Activated CD4-positive, CD25-positive, alpha-beta regulatory T cell (primary cell): ENCODE measurements at places on chromosomes 2 and 18.
A peak's percentile ranks its signal among the peaks of the same experiment; 100 is the strongest.

DNA sequence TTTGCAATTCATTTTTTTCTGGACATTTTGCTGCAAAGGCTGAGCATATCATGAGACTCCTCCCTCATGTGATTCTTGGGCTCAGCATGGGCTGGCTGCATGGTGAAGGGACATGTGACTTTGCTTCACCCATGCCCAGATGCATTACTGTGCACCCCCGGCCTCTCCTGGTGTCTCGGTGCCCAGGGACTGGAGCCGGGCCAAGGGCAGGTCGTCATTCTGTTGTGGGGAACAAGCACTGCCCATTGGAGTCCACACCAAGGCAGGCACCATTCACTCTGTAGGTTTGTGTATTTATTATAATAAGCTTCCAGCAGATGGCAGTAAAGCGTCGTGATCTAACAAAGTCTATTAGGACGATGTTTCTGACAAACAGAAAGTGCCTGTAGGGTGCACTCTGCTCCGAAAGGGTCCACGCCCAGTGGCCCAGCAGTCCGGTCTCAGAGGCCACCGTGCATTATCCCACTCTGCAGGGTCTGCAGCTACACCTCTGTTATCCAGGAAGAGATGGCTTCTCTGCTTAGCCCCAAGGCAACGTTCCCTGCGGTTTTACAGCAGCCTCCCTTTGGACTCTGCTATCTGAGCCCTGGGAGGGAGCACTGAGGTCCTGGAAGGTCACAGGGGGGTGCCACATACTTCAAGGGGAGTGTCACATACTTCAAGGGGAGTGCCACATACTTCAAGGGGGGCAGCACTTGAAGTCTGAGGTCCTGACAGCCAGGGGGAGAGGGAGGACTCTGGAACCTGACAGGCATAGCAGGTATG is 219.6 kb downstream of the TSN start:
- DNase-seq, result peak; percentile 8

- DNase-seq, result no peak
Measured at GRCh38 chr2:20523073-20523798, 76.4 kb downstream of the RHOB start.

DNA sequence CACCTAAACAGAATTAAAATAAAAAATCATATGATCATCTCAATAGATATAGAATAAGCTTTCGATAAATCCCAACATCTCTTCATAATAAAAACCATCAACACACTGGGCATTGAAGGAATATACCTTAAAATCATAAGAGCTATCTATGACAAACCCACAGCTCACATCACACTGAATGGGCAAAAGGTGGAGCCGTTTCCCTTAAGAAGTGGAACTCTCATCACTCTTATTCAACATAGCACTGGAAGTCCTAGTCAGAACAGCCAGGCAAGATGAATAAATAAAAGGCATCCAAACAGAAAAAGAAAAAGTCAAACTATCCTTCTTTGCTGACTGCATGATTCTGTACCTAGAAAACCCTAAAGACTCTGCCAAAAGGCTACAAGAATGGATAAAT is 510.3 kb downstream of the ZNF804A start:
- no peak for DNase-seq

- no peak for DNase-seq
Measured at GRCh38 chr2:218857371-218858137, 2.1 kb upstream of the WNT6 start.

GRCh38 chr18:24064391-24065100 is 50.0 kb downstream of the TTC39C start:
- no peak for DNase-seq

DNA sequence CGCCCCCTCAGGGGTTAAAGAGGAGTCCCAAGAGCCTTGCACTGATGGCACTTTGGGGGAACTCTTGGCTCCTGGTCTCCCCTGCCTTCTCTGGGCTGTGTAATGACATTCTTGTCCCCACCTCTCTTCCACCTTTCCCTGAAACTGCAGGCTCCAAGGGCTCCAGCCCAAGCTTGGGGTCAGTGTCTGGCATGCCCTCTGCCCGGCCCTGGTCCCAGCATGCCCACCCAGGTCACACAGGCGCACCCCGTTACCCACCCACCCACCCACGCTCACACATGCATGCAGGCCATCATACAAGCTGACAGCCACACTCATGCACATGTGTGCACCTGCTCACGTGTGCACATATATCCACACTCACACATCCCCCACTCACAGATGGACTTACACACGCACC is 6.9 kb upstream of the NT5DC4 start:
- no peak for DNase-seq

DNA sequence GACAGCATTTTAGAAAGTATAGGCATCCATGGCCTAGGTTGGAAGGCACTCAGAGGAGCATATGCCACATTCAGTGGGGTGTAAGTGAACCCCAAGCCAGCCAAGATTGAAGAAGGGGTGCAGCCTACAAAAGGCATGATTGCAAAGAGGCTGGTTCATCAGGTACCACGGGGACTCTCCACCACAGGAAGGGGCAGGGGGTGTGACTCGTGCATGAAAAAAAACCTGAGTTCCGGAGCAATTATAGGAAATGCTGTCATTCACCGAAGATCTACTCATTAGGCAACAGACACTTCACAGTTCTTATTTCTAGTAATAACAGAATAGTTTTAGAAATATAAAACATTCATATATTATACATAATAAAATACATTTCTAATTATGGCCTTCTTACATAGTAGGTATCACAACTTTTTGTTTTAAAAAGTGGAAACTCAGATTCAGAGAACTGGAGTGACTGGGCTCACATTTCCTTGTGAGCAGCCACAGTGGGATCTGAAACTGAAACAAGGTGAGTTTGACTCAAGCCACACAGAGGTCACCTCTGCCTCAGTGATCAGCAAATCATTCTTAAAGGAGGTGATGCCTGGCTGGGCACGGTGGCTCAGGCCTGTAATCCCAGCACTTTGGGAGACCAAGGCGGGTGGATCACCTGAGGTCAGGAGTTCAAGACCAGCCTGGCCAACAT is 188.4 kb upstream of the GYPC start:
- no peak for DNase-seq

DNA sequence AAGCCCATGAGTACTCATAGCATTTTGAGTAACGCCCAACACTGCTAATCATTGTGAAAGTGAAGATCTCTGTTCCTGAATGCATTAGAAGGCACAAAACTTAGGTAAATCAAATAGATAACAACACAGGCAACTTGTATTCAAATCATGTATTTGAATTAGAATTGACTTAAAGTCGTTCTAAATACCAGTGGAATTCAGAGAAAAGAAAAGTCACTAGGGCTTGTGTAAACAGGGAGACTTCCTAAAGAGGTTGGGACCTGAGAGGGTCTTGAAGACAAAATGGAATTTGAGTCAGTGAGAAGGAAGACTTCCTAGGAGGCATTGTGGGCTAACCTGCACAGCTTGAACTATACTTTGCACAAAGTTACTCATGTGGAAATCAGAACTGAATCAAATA is 127.2 kb downstream of the CTNNA2 start:
- no peak for DNase-seq

DNA sequence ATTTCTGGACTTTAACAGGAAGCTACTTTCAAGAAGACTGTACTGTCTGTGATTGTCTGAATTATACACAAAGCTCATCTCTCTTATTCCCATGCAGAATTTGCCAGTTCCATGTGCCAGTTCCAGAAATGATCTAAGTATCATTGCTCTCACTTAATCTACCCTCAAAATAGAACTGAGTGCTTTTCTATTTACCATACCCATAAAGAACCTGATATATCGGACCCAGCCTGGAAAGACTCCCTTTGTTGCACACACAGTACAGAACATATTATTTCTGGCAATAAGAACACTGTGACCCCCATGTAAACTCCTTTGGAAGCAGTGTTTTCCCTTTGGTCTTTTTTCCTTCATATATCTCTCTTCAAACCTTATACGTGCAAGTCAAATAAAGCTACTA is 102.3 kb upstream of the TTN start:
- DNase-seq, result no peak

DNA sequence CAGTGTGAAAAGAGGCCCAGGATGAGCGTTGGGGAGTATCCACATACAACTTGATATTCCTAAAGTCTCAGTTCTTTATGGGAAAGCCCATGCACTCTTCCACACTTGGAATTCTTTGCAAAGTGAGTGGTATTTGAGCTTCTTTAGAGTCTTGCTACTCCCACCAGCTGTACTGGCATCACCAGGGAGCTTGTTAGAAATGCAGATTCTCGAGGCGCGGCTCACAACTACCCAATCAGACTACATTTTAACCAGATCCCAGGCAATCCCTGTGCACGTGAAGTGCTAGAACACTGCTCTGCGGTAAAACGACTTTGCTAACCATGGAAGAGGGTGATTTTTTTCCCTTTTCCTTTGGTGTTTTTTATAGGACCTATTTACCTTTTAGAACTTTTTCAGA is 184.7 kb downstream of the NEDD4L start:
- DNase-seq, result no peak

- no peak for DNase-seq
Measured at GRCh38 chr2:10214179-10214578, 88.5 kb upstream of the HPCAL1 start.

- DNase-seq, result no peak
Measured at GRCh38 chr2:233133239-233133638, 73.1 kb downstream of the INPP5D start.

GRCh38 chr2:173652311-173652710 is 297.6 kb downstream of the CDCA7 start:
- no peak for DNase-seq

GRCh38 chr18:58699551-58699950 is 28.3 kb downstream of the MALT1 start:
- DNase-seq, result no peak

GRCh38 chr18:45245091-45245511 is 370.2 kb upstream of the SLC14A2 start:
- no peak for DNase-seq

DNA sequence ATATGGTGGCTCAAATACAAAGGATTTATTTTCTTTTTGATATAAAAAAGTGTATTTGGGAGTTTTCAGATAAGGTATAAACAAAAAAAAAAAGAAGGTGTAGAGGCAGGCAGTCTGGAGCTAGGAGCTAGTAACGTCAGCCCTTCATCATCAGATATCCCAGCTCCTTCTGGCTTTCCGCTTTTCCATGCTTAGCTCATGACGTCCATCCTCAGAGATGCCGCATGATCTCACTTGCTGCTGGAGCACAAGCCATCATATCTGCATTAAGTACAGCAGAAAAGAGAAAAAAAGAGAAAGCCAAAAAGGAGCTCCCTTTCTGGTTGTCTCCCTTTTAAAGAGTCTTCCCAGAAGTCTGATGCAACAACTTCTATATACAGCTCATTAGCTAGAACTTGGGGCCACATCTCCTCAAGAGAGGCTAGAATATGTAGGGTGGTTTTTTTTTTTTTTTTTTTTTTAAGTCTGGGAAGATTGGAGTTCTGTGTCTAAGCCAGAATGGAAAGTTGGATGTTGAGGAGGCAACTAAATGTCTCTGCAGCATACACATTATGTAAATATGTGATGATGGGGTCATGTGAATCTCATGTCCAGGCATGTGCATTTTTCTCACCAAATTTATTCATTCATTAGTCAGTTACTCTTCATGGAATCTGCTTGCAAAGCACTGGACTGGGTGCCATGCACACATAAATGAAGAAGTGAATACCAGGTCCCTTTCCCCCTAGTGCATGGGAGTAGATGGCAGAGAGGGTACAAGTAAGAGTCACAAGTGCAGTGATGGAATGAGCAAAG is 52.3 kb downstream of the DDX1 start:
- DNase-seq, result no peak

GRCh38 chr2:207417301-207417718 is 112.5 kb upstream of the CREB1 start:
- DNase-seq, result no peak

DNA sequence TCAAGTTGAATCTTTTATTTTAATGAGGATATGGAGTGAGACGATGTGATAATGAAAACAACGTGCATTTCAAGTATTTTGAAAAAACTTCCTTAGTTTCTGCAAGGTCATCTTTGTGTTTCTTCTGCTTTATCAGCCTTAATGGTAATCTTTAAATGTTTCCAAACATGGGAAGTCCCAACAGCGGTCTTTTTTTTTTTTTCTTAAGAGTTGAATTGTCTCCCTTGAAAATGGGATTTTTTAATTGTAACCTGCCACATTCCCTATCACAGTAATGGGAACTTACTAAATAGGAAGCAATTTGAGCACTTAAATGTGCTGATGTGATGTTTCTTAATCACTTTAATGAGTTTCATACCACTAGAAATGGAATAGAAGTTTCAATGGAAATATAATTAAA is 45.8 kb downstream of the ATIC start:
- DNase-seq, result no peak

DNA sequence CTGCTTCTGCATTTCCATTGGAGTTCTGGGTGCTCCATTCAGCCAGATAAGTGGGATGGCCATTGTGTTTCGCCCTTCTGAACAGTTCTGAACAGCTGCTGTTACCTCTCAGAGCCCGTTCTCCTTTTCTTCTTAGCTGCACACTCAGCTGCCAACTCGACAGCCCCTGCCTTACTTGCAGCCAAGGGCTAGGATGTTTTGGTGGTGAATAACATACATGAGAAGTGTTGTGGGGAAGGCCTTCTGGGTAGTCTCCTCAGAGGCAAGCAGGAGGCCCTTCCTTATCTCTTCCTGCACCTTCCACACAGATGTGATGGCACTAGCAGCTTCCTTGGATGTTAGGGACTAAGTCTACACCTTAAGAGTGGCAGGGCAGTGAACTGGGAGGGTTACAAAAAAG is 138.4 kb upstream of the NOSTRIN start:
- no peak for DNase-seq

DNA sequence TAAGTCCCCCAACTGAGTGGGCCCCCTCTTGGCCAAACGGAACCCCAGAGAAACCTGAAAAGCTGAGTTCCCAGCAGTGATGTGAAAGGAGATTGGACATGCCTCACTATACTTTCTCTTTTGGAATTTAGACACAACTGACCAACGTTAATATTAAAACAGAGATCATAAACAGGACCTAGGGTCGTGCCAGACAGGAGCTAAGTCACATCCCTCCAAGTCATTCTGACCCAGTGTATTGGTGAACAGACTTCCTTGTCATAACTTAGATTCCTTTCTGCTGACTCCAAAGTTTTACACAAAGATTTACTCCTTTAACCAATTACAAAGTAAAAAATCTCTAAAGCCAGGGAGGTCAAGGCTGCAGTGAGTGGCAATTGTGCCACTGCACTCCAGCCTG is 46.9 kb downstream of the UXS1 start:
- DNase-seq, result no peak

- DNase-seq, result peak; percentile 2
Measured at GRCh38 chr2:118169359-118170005, 81.2 kb downstream of the INSIG2 start.

GRCh38 chr18:4130734-4131719 is 324.1 kb downstream of the DLGAP1 start:
- DNase-seq, result no peak

GRCh38 chr2:105809723-105810122 is 65.0 kb downstream of the NCK2 start:
- no peak for DNase-seq
